ENCODE measurements at places on chromosomes 12 and 14.

DNA sequence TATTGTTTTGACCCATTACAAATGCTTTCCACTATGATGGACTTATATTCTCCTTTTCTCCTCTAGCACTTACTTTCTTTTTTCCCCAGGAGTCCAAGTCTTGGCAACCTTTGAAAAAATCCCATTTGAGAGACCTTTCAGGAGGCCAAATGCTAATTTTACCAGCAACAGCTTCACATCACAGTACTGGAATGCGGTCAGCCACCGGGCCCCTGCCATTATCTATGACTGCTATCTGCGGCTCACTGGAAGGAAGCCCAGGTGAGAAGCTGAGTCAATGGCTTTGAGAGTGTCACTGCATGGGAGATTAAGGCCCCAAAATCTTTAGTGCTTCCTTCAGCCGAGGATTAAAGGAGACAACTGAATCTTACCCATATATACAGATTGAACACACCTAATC lies 64.2 kb downstream of the ERGIC2 start:
- DNase-seq: no peak

- DNase-seq: no peak
Measured at GRCh38 chr12:3565985-3566384, 75.0 kb downstream of the PRMT8 start.

DNA sequence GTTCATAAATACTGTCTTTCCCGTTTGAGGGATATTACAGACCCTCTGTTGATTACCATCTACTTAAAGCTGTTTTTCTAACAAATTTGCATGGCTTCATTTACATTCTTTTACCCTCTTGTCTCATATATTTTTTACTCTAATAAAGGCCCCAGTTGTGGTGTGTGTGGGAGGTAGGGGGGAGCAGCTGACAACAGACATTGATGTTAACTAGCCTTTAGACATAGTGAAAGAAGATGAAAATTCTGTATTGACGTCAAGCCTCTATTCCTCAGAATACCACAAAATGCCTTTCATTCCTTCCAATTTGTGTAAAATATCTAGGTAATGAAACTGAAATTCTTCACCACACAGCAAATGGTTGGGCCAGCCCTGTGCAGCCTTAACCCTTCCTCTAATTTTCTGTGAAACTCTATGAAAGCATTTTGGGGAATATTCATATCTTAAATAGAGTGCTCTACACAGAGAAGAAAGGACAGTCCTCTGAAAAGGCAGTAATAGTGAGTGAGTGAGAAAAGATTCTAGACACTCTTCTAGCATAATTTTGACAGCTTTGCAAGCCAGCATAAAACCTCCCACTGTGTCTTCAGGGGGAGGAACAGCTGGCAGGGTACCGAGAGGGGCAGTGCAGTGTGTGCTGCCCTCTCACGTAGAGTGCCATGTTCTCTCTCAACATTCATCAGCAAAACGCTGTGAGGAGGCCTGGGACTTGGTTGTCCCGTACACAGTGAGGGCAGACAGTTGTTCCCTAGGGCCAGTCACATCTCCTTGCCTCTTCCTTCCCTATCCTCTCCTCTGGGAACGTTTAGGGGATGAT lies 20.1 kb upstream of the CERS5 start:
- no peak for DNase-seq

DNA sequence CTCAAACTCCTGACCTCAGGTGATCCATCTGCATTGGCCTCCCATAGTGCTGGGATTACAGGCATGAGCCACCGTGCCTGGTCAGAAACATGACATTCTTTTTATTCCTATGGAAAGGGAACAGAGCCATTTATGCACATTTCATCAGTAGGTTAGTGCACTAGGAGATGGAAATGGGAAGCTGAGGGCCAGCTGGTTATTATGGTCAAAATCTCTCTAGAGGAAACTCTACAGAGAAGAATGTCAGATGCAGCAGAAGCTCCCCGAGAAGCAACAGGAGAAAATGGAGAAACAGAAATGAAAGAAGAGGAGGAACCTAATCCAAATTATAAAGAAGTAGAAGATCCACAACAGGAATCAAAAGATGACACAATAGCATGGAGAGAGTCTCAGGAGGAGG lies 2.7 kb downstream of the CFAP251 start:
- DNase-seq: no peak

DNA sequence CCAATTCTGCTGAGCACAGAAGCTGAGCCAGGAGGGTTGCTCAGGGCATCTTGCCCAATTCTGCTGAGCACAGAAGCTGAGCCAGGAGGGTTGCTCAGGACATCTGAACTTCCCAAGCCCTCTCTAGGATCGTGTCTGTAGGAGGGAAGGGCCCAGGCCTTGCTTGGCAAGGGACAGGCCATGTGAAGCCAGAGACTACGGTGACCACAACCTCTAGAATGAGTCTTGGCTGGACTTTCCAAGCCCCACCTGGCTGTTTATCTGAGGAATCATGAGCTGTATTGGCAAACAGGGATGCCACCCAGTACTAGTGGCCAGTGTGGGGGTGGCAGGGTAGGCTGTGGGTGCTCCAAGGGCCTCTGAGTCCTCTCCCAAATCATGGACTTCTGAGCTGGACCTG lies 7.7 kb upstream of the SERPINA6 start:
- DNase-seq: no peak

DNA sequence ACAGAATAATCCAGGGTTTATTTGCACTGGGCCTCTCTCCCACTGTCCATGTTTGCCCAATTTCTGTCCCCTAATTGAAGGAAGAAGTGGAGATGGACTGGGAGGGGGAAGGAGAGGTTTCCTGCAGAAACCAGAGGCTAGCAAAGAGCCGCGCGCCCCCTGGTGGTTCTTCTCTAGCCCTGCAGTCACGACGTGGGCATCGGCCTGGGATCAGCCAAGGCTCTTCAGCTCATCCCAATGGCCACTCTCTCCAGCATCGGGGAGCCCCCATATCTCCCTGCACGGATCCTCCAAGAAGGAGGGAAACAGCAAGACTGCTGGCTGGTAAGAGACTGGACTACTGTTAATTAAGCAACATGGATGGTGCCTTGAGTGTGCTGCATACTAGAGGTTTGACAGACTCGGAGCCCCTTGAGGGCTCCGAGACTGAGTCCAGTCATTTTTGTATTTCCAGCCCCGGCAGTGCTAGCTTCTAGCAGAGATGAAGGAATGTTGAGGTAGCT lies 18.7 kb downstream of the ZBTB39 start:
- peak; percentile 62 for DNase-seq

- DNase-seq: no peak
Measured at GRCh38 chr12:21672146-21672545, 14.5 kb upstream of the LDHB start.

DNA sequence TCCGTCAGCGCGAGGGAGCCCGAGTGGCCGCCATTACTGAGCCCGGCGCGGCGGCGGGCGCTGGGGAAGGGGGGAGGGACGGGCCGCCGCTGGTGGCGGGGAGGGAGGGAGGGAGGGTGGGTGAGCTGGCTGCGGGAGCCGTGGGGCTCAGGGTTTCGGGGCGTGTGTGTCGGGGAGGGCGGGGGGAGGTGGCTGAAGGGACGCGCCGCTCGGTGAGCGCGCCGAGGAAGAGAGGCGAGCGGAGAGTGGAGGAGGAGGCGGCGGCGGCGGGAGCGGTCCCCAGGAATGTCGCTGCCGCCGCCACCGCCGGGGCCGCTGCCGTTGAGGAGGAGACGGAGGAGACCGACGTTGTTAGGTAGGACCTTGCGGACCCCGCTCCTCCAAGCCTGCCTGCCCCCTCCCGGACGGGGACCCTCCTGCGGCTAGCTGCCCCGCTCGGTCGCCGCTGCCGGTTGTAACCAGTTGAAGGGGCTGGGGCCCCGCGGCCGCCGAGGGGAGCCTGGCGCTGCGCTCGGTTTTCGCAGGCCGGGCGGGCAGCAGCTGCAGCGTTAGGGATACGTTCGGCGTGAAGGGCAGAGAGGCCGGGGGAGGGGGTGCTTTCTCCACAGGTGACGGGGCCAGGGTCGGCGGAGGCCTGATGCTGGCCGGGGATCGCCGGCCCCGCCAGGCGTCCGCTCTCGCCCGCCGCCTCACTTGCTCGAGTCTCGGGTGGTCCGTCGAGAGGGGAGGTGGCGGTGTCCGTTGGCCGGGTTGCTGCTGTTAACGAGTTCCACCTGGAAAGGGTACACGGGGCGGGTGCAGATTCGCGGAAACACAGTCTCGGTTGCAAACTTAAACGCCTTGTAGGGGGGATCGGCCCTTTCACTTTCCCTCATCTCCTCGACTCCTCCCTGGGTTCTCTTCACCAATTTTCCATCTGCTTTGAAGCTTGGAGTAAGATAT lies at the start of gene ARHGAP5:
Gene ARHGAP5 (plus strand): TSS at position 224 of the 942 bp plus-strand sequence. CDS start 13,366 bp downstream, outside the sequence.
- peak; percentile 46 for DNase-seq

- no peak for DNase-seq
Measured at GRCh38 chr14:102229071-102229738, 75.8 kb downstream of the MOK start.
